ENCODE measurements at places on chromosomes 7 and 10.
A peak's percentile ranks its signal among the peaks of the same experiment; 100 is the strongest.

GRCh38 chr7:29454899-29455451 lies 108.7 kb upstream of the PRR15 start:
- DNase-seq, result no peak

GRCh38 chr10:31897506-31897905 lies 31.1 kb downstream of the ARHGAP12 start:
- DNase-seq, result no peak

- no peak for DNase-seq
These were observed 32.0 kb upstream of the MYO3A start for GRCh38 chr10:25902002-25902401.

DNA sequence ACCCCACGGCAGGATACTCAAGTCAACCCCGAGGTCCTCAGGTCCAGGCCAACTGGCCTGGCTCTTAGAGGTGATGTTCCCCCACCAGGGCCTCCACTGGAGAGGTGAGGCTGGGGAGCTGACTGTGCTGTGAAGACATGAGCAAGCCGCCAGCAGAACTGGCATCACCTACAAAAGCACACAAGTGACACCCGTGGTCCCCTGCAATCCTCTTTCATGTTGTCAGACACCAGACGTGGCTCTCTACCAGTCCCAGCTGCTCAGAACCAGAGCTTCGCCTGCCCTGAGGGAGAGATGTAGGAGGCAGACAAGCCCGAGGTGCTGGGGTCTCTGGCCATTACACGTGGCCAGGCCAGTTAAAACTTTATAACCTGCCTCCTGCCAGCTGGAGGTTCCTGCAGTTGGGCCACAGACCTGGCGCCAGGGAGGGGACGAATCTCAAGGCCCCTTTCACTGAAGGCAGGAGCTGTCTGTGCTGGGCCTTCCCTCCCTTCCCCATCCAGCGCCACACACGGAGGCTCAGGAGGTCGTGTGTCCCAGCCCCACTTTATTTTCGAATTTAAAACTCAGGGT lies 2.2 kb downstream of the COMTD1 start:
- peak; percentile 75 for DNase-seq

DNA sequence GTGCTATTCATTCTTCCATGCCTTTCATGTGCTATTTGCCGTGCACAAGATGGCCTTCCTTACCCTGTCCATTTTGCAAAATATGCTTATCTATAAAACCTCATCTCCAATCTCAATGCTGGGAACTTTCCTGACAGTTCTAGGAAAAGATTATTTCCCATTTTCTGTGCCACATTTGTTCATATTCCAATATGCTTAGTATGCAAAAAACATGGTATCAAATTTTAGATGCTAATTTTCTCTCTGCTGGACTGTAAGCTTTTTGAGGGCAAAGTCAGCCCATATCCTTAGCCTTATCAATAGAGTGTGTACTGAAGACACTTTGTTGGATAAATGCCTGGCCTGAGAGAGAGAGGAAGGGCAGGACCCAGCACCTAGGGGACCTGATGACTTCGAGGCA lies 39.4 kb downstream of the MGAM2 start:
- no peak for DNase-seq

DNA sequence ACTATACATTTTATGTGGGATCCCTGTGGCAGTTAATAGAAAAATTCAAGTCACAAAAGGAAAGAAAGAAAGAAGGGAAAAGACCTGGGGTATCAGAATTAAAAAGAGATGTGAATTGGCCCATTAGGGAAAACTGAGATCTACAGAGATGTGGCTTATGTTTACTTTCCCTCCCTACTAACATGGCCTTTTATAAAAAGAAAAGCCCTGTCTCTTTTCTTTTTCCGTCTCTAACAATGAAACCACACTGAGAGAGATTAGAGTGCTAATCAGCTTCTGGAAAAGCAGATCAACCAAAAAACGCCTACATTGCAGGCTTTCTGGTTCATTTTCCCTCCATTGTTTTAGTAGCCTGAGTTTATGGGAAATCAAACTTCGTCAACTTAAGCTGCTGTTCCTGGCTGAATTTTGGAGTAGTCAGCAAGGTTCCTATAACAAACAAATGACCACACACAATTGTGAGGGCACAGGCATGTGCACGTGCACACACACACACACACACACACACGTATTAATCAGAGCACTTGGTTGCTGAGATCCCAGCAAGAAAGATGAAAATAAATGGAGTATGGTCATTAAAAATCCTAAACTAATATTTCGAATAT lies 235.1 kb downstream of the SORCS1 start:
- DNase-seq, result no peak

DNA sequence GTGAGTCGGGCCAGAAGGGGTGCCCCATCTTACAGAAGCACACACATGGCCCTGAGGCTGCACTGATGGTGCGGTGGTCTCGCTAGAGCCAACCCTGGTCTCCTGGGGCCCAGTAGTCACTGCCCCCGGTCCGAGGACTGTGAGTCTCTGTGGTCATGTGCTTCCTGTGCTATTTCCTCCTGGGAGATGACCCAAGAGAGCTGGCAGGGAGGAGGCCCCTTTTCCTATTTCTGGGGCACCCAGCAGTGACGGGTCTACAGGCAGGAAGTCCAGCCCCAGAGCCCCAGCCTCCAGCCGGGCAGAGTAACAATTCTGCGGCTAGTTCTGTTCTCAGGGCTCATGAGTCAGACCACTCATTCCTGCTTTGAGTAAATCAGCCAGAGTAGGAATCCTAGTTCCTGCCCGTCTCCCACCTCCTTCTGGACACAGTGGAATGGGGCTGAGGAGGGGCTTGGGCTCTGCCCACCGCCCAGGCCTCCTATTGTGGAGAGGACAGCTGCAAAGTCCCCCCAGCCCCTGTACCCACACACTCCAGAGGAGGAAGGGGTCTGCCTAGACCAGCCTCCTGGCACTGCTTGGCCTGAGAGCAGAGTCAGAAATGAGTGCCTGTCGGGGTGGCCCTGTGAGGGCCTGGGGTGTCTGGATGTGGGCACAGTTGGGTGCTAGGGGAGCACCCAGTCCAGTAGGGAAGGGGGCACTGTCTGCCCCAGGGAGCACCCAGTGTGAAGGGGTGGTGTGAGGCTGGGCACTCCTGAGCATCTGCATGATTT lies 80.5 kb upstream of the PPIF start:
- DNase-seq, result no peak

GRCh38 chr7:39616138-39616537 lies 7.2 kb upstream of the RALA start:
- DNase-seq, result no peak

GRCh38 chr7:135970682-135971365 lies 6.3 kb downstream of the MTPN start:
- DNase-seq, result no peak

GRCh38 chr7:117830422-117830954 lies 42.8 kb downstream of the CTTNBP2 start:
- no peak for DNase-seq

DNA sequence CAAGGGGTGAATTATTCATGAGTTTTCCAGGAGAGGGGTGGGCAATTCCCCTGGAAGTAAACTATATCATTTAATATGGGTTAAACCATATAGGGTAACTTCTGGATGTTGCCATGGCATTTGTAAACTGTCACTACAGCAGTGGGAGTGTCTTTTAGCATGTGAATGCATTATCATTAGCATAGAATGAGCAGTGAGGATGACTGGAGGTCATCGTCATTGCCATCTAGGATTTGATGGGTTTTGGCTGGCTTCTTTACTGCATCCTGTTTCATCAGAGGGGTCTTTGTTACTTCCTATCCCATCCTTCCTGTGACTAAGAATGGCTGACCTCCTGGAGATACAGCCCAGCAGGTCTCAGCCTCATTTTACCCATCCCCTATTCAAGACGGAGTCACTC lies 139.5 kb upstream of the PRKCQ start:
- no peak for DNase-seq

GRCh38 chr7:46607176-46607575 lies 686.1 kb upstream of the IGFBP3 start:
- no peak for DNase-seq

- no peak for DNase-seq
These were observed 37.0 kb downstream of the ALOX5 start for GRCh38 chr10:45410807-45411606.

GRCh38 chr10:73093922-73094850 lies 2.5 kb downstream of the P4HA1 start:
- DNase-seq, result no peak

GRCh38 chr10:97593421-97593820 lies 3.9 kb downstream of the C10orf62 start:
- DNase-seq, result no peak

- DNase-seq, result no peak
These were observed 83.5 kb downstream of the PRPF18 start for GRCh38 chr10:13670311-13670710.

- no peak for DNase-seq
These were observed 12.0 kb upstream of the DOCK1 start for GRCh38 chr10:126893206-126893605.

DNA sequence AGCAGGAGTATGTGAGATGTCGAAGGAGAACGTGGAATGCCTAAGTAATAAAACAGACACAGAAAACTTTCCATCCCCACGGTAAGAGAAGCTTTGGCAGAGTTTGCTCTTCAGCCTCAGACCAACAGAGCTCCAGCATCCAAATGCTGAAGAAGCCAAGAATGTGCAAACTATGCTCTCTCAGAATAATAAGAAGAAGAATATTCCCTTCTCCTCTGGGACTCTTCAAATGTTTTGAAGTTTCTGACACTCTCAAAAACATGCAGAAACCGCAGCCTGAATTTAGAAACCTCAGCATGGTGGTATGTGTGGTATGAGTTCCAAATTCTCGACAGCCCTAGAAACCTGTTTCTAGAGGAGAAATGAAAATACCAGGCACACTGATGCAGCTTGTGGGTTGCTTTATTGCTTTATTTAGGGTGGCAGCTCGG lies 113.3 kb downstream of the KCNMA1 start:
- no peak for DNase-seq

GRCh38 chr7:37113661-37114355 lies 334.9 kb downstream of the ELMO1 start:
- DNase-seq, result no peak

GRCh38 chr7:93914581-93915066 lies 6.9 kb upstream of the GNG11 start:
- DNase-seq, result no peak

GRCh38 chr10:11270135-11270857 lies 252.6 kb downstream of the CELF2 start:
- DNase-seq, result peak; percentile 77

DNA sequence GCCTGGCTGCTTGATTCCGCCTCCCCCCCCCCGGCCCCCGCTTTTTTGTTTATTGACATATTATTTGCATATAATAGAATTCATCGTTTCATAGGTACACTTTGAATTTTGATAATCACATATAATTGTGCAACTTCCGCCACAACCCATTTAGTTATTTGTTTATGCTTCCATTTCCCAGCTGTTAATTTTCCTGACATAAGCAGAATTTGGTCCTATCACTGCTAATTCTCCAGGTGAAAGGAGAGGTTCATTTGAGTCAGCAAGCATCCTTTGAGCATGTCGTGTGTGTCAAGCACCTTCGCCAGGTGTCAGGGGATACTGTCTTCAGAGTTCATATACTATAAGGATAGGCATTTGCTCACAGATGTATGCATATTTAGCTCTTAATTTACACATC lies 102.2 kb downstream of the CELF2 start:
- no peak for DNase-seq

DNA sequence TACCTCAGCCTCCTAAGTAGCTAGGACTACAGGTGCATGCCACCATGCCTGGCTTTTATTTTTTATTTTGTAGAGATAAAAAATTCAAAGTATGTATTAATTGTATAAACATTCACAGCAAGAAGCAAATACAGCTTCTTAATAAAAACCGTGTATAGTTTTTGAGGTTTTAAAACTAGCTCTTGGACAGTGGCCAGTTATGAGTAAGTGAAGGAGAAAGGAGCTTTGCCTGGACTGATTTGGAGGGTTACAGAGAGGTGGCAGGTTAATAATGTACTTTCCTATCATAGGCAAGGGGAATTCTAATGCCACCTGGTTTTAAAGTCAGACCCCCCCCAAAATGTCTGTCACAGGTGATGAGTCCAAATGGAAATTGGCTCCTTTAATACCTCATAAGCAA lies 43.4 kb downstream of the ZNRF2 start:
- DNase-seq, result no peak

DNA sequence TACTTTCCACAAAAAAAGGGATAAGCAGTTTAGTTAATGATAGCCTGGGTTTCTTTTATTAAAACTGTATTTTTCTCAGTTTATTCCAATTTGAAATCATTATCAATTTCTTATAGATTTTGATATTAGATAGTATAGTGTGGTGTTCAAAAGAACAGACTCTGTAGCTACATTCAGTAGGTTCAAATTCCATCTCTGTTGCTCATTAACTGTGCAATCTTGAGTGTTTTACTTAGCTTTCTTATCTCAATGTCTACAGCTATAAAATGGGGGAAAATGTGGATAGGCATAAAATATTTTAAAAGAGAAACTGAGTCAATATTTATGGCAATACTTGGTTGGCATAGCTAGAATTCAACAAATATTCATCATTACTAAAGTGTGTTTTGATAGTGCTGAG lies 86.9 kb upstream of the SEMA3A start:
- no peak for DNase-seq

DNA sequence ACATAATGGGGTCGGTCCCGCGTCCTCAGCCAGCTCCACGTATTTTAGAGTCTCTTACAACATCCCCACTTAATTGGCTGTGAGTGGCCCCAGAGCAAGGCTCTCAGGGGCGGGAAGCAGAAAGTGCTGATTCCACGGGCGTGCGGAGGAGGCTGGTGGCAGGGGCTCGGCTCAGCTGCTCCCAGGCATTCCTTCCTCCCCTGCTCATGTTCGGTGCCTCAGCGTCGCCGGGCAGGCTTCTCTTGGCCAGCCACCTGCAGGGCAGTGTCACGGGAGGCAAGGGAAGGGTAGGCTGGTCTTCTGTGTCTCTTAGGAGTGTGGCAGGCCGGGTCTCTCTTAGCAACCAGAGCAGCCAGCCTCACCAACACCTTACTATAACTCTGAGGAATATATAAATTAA lies 33.8 kb downstream of the IL15RA start:
- DNase-seq, result no peak

DNA sequence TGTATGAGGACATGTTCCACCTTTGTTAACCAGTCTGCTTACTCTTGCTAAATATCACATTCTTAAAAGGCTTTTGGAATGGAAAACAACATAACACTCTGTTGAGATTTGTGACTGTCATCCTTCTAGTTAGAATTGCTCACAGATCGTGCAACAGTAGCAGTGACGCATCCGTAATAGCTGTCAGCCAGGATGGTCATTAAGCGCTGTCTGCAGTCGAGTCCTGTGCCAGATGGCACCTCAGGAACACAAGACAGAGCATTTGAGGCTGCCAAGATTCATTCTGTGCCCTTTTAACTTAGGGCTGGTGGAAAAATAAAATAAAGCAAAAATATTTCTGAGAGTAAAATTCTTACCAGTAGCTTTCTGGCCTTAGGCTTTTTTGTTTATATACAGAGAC lies 348.6 kb downstream of the ANKRD7 start:
- DNase-seq, result no peak

GRCh38 chr10:29860166-29860565 lies 199.2 kb downstream of the JCAD start:
- no peak for DNase-seq

Data from BE2C (cell line).